Spleen (tissue), 13 donors: ENCODE measurements at places on chromosomes 6 and 20. TPM values are rescaled to one million over a fixed set of nuclear protein-coding genes. Genes with fewer than 3 reads are reported as not detected.

DNA sequence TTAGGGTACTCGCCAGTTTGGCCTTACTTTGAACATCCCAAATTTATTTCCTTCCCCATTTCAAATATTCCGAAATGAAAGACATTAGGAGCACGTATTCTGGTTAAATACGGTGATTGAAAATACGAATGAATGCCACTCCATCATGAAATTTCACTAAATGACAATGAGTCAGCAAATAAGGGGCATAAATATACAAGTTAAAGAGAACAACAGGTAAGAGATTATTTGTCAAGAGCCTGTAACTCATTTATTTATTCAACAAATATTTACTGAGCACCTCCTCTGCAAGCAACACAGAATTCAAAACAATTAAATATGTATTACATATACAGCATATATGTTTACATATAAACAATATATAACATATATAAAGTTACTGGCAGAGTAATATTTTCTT lies 44.8 kb downstream of the MYB start:
- DNase-seq, result no peak

DNA sequence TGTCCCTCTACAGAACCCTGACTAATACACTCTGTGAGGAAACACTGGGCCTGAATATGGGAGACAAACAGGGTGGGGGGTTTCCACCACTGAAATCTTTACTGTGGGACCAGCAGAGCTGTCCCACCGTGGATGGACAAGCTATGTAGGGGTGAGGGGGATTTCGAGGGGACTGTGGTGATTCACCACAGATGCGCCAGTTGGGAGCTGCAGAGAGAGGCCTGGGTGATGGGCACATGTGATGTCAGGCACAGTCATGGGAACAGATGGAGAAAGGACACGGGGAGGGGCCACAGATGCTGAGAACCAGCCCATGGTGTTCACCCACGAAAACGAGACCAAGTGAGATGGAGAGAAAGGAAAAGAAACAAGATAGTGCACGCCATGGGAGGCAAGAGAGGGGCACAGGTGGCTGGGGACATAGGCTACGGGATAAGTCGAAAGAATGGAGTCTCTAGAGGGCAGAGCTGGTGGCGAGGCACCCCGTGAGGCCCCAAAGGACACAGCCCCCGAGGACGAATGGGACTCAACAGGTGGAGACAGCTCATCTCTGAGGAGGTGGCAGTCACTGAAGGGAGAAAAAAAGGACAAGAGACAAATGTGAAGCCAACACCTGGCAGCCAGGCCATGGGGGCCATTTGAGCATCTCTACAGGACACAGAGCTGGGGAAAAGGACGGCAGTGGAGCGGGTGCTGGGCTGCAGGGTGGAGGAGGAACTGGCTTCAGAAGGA lies 10.5 kb upstream of the RAMACL start:
- DNase-seq, result no peak

- DNase-seq, result peak; percentile 95
These were observed 44.8 kb downstream of the FGD2 start for GRCh38 chr6:37050045-37050853.

GRCh38 chr6:41757931-41758640 lies 10.9 kb upstream of the PGC start:
- no peak for DNase-seq

- DNase-seq, result no peak
These were observed 57.6 kb downstream of the L3MBTL3 start for GRCh38 chr6:130075879-130076460.

DNA sequence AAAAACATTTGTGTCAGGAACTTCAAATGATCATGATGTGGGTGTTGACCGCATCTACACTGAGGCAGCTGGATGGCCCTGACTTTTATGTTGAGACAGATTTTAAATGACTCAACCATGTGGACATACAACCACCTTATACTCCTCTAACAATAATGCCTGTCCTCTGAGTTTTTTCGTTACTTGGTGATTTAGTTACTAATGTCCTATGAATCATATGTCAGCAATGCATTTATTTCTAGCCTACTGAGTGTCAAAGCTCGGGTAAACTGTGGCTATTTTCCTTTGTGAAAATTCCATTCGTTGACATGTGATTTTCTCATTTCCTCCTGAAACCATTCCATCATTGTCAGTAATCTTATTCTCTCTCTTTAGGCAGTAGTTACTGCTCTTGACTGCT lies 38.9 kb upstream of the NKX2-4 start:
- no peak for DNase-seq

DNA sequence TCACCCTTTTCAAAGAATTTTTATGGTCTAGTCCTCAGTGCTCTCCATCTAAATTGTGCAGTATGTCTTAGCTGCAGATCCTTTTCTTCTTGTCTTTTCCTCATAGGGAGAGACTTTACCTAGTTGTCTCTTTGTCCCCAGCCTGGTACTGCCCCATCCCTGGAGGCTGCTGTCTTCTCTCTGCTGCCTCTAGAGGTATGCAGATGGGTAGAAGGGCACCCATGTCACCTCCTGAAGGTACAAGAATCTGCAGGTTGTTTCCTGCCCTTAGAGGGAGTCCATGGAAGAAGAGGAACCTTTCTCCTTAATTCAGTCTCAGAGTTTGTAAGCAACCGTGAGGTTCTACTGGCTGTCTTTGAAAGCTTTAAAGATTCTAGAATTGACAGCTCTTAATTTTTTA lies 39.1 kb downstream of the MCM8 start:
- DNase-seq, result no peak

SPTLC3 gene
- polyA plus RNA-seq, result 0.64 TPM

MAFB gene
- polyA plus RNA-seq, result 27.3 TPM

GRCh38 chr6:78268591-78269452 lies 598.5 kb upstream of the IRAK1BP1 start:
- DNase-seq, result no peak

NMBR gene
- polyA plus RNA-seq, result not detected

DNA sequence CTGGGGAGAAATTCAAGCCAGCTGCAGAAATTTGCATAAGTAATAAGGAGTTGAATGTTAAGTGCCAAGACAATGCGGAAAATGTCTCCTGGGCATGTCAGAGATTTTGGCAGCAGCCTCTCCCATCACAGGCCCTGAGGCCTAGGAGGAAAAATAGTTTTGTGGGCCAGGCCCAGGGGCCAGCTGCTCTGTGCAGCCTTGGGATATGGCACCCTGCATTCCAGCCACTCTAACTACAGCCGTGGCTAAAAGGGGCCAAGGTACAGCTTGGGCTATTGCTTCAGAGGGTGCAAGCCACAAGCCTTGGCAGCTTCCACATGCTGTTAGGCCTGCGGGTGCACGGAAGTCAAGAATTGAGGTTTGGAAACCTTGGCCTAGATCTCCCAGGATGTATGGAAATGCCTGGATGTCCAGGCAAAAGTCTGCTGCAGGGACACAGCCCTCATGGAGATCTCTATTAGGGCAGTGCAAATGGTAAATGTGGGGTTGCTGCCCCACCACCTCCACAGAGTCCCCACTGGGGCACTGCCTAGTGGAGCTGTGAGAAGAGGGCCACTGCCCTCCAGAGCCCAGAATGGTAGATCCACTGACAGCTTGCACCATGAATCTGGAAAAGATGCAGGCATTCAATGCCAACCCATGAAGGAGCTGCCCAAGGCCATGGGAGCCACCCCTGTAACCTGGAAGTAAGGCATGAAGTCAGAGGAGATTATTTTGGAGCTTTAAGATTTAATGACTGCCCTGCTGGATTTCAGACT lies 126.5 kb downstream of the DTNBP1 start:
- no peak for DNase-seq

DNA sequence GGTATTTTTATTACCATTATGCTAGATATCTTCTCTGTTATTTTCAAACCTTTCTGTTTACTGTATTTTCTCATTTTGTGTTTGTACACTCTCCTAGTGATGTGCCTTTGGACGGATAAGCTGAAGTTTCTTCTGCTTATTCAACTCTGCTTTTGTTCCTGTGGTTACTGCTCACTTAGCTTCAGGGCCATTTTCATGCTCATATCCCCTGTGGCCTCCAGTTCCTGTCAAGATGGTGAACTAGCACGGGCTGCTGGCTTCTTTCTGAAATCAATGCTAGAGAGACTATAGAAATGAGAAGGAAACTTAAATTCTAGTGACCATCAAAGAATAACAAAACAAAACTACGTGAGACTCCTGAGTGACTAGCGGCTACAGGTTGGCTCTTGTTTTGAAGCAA lies 6.8 kb upstream of the CST8 start:
- DNase-seq, result no peak

PLCB4 gene
- 1.7 TPM for polyA plus RNA-seq

GRCh38 chr6:147586044-147586443 lies 77.6 kb downstream of the SAMD5 start:
- no peak for DNase-seq
